T-helper 9 cell (primary cell): ENCODE measurements at places on chromosomes 2 and 18.

- no peak for DNase-seq
Observed at GRCh38 chr2:126715111-126715510, 59.2 kb downstream of the GYPC start.

DNA sequence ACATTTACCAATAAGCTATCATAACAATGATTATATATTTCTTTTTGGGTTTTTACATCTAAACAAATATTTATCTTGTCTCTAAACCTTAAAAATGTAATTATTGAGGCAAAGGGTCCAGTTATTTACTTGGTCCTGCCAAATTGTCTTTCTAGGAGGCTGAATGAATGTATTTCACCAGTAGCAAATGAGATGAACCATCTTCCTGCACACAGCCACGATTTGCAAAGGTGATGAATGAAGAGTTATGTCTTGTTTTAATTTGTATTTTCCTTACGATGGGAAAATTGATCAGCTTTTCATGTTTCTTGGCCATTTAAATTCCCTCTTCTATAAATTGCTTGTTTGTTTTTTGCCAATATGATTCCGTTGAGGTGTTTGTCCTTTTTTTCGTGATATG lies 1.4 kb downstream of the SP100 start:
- DNase-seq = no peak

DNA sequence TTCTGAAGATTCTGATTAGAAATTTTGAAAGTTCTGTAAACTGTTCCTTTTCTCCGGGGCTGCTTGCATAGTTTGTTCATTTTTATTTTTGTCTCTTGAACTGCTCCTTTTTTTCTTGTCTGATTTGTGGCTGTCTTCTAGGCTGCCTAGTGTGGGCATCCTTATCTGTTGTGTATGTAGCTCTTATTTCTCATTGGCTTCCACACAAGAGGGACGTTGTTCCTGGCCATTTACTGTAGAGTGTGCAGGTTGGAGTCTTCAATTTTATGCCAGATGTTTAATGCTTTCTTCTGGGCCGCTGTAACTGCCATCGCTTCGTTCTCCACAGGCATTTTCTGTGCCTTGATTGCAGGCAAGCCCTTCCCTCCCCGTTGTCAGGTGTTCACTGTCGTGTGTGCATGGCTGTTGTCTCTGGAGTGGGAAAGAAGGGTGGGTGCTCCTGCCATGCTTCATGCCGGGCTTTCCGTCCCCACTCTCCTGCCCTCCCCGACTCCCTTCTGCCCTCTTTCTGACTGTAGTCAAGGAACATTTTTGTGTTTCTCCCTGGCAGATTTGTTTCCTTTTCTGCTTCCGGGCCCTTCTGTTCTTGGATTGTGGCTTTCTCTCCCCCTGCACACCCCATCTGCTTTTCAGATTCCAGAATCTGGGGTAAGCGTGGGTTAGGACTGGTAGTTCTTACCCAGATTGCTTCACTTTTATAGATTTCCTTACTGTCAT lies 15.5 kb downstream of the CEP192 start:
- no peak for DNase-seq

DNA sequence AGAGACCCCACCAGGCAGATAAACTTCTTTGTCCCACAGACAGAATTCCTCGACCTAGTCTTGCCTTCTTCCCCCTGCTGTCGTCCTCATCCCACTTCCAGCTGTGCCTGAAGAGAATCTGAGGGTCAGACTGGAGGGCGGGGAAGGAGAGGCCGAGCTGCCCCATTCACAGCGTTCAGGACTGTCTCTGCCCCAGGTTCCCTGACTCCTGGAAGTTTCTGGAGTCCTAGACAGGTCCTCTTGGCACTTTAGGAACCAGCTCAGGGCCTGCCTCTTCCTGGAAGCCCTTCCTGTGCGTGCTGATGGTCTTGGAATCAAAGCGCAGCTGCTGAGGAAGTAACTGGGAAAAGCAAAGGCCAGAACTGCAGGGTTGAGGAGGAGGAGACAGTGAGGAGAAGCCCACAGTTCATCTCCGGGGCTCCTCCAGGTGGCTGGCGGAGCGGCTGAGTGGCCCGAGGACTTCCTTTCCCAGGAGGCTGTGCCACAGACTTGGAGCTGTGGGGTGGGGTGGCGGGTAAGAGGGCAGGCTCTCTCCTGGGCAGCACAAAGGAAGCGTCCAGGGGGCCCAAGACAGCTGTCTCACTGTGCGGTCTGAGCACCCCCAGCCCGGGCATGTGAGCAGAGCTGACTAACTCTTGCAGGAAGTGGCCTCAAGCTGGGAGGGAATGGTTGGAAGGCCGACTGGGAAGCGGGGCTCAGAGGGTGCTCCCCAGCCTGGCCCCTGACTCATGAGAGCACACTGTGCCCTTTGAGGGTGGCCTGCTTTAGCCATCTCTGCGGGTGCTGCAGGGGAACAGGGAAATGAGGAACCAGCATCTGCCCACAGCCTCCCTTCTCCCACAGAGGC lies 39.5 kb downstream of the SDC1 start:
- DNase-seq = no peak

GRCh38 chr2:101619191-101619591 lies 78.3 kb upstream of the MAP4K4 start:
- DNase-seq = no peak

- DNase-seq = no peak
Observed at GRCh38 chr2:202109737-202110184, 36.7 kb downstream of the KIAA2012 start.

DNA sequence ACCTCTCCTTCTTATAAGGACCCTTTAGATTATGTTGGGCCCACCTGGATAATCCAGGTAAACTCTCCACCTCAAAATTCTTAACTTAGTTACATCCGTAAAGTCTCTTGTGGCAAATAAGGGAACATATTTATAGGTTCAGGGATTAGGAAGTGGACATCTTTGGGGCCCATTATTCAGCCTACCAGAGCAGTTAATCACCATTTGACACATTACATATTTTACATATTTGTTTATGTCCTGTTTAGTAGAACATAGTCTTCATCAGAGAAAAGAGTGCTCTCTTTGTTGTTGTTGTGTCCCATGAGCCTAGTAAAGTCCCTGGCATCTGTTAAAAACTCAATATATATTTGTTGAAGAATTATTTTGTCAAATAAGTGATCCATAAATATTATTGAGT lies 134.0 kb upstream of the SPATS2L start:
- DNase-seq = no peak

DNA sequence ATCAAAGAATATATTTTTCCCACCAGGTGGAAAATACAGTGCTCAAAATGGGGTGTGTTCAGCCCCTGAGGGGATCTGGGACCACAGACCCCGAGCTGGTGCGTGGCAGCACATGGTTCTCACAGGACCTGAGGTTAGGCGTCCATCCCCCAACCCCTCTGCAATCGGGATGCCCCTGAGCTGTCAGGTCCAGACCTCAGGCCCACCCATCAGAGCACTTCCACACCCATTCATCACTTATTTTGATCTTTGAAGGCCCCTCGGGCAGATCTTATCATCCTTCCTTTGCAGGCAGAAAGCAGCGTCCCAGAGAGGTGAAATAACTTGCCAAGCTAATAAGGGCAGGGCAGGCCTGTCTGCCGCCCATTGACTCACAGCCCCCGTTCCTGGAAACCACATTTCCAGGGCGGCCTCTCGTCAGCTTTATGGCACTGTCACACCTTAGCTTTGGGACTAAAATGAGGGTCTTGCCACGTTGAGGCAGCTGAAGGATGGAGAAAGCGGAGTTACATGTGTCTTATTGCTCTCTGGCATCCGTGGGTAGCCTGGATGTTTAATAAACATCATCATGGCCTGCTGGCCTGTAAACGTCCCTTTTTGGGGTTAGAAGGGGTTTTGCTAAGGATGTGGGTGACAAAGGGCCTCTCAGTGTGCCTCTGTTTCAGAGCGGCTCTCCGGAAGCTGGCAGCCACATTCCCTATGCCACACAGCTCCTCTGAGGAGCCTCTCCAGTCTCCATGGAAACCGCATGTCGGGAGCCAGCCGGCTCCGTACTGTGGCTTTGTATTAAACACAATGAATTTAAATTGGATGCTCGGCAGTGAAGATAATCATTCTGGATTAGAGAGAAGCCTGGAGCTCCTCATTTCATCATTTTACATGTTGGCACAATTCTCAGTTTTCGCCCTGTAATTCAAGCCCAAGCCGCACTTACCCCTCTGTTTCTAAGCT lies 58.3 kb upstream of the MAPRE3 start:
- no peak for DNase-seq

DNA sequence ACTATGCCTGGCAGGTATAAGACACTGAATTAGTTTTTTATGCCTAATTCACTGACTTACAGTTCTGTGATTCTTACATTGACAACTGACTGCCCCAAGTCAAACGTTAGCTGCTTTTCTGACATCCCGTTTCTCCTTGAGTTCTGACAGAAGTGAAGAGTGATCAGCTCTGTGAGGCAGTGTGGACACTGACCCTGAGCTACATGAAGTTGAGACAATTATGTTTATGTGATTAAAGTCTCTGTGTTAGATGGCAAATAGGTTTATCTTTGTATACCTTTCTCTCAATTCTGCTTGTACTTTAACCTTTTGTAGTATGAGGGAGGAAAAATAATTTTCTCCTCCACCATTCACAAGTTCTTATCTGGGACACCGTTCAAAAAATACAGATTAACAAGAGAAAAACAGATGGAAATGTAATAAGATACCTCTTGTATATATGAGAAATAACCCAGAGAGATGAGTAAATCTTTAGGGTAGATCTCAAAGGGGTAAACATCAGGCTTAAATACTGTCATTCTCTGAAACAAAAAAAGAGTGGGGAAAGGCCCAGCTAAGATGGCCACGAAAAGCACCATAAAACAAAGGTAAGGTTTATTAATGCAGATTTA lies 85.4 kb upstream of the B3GNT2 start:
- DNase-seq = no peak

- no peak for DNase-seq
Observed at GRCh38 chr2:178155524-178155923, 38.8 kb upstream of the OSBPL6 start.

GRCh38 chr2:241359481-241360045 lies 3.5 kb downstream of the FARP2 start:
- no peak for DNase-seq

- no peak for DNase-seq
Observed at GRCh38 chr2:146777181-146777580, 1067.6 kb upstream of the ACVR2A start.

GRCh38 chr2:239386001-239386670 lies 14.7 kb downstream of the HDAC4 start:
- no peak for DNase-seq

DNA sequence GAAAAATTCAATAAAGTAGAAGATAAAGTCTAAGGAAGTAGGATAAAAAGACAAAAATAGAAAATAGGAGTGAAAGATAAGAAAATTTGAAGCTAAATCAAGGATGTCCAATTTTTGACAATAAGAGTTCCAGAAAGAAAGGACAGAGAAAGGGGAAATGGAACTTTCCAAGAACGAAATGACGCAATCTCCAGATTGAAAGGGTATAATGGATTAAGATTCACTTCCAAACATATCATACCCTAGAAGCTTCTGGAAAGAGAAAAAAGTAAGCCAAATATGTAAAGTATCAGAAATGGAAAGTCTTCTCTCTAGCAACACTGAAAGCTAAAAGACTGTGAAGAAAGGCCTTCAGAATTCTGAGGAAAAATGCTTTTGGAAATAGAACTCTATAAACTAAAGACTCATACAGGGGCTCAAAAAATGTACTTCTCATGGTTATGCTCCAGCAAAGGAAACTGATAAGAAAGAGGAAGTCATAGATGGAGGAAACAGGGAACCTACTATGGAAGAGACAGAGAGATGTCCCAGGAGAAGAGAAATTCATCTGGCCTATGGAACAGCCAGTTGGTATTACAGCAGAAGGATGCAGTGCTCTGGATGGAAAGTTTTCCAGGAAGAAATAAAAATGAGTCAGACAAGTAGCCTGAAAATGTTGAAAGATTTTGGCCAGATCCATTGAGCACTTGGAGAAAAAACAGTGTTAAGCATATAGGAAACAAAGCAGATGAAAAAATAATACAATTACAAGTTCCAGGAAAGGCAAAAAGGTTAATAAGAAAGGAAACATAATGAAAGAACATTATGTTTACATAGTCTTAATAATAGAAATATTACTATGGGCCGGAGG lies 20.1 kb downstream of the CASP8 start:
- DNase-seq = no peak

- DNase-seq = no peak
Observed at GRCh38 chr2:132875193-132875592, 205.2 kb upstream of the LYPD1 start.

DNA sequence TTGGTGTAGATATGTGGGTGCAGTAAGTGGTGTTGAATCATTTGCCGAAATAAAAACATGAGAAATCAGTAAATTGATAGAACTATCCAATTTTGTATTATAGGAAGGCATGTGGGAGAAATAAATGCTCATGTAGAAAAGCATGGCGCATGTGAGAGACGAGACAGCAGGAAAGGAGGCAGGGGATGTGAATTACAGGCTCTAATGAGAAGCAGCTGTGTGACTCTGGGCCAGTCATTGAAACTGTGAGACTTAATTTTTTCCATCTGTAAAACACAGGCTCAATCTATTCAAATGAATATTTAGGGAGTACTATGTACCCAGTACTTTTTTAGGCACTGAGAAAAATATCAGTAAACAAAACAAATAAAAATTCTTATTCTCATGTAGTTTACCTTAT lies 42.6 kb upstream of the MAP3K20 start:
- no peak for DNase-seq

DNA sequence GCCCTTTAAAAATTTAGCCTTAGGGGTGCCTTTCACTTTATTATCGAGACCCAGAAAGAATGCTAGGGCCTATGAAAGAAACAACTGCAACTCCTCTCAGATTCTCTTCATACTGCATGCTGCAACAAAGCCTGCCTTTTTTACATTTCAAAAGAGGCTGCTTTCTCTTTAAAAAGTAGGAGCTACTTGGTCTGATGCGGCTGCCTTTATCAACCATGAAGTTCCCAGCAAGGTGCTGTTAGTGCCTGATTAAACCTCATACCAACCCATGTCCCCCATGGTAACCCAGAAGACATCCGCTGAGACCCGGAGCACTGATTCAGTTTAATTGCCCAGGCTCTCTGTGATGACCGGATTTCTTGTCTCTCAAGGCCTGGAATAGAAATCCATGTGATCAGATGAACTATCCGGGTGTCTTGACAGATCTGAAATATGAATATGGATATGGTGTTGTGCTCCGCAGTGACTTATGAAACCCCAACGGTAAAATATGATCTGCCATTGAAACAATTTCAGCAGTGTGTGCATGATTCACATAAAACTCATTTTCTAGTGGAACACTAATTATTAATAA lies 368.3 kb downstream of the ZNF521 start:
- no peak for DNase-seq
